ENCODE measurements at places on chromosomes 2 and 18.

DNA sequence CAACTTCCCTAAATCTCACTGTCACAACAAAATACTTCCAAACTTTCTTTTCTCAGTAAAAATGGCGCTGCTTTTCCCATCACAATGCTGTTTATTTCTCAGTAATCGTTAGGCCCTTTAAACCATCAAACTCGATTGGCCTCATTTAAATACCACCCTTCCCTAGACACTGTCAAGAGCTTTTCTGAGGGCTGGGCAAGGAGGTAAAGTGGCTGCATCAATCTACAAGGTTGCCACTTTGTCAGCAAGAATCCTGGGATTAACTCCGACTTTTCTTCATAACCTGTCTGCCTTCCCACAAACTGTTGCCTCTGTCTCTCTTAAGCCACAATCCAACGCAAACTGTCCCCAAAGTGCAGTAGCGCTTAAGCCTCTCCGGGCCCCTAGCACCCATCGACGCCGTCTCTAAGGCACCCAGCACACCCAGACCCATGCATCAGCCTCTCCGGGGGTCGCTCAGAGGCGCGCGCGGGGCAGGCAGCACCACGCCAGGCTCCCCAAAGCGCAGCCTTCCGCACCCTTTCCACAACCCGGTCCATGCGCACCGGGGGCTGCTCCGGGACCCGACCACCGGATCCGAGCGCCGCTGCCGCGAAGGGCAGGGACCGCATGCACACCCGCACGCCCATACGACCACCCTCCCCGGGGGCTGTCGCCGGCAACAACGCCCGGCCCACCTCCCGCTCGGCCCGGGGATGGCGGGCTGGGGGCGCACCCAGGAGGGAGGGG, 683 bp downstream of the MBOAT2 start:
- DNase-seq, result no peak

GRCh38 chr2:172976116-172976515, 99.5 kb upstream of the MAP3K20 start:
- no peak for DNase-seq

DNA sequence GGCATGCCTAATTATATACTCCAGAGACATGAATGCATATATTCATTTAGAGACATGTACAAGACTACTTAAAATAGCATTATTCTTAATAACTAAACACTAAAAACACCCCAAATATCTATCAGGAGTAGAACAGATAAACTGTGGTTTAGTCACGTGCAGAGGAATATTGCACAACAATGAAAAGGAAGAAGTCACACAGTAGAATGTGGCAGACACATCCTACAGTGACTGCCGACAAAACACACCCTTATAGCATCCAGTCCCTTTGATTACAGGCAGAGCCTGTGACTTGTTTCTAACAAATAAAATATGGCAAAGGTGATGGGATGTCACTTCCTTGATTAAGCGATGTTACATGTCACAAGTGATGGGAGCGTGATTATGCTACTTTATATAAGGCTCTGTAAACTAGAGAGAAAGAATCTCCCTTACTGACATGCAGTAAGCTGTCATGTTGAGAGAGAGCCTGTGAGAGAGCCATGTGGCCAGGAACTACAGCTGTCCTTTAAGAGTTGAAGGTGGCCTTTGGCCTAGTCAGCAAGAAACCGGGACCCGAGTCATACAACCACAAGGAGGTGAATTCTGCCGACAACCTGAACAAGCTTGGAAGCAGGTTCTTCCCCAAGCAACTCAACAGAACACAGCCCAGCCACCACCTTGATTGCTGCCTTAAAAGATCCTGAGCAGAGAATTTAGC, 39.1 kb upstream of the LGALSL start:
- DNase-seq, result no peak

DNA sequence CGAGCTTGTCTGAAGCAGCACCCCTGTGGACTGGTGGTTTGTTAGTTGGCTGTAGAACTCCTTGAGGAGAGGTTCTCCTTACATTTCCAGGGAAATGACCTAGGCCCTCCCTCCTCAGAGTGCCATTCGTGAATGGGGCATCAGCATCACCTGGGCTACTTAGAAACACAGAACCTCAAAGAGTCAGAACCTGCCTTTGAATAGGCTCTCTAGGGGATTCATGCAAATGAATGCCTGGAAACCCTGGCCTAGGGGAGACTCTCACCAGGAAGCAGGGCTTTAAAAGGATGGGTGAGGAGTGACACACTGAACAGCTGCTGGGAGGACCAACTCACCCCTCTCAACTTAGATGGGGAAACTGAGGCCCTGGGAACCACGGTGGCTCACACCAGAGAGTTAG, 2.1 kb upstream of the MOCOS start:
- no peak for DNase-seq

DNA sequence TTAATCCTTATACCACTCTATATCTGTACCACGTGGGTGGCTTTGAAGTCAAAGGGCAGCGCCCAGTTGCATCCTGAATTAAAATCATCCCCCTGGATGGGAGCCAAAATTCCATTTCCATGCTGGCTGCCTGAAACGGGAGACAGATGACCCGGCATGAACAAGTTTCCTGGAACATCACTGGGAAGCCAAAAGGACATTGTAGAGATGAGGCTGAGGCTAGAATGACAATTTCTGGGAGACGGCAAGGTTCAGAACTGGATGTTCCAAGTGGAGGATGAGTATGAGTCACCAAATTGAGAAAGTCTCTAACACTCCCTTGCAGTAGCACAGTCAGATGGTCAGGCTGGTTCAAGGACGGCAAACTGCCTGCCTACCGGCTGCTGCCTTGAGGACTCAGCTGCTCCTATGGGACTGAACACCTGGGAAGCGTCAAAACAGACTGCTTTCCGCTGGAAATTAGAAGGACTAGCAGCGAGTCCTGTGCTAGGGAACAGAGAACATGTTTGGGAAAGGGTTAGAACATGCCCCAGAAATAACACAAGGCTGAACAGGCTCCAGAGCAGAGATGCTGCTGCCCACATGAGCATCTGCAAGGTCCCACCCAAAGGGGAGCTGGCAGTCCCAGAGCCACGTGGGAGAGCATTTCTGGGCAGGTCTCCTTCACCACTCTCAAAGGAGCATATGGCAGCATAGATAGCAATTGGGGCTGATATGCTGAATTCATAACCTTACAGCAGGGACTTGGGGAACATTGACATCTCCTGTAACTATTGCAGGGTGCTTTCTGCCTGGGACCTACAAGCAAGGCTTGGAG, 32.0 kb downstream of the YPEL5 start:
- DNase-seq, result no peak

- no peak for DNase-seq
Measured at GRCh38 chr2:182920089-182920488, 53.7 kb upstream of the FRZB start.
